ENCODE measurements at places on chromosomes 5 and 9. TPM values are rescaled to one million over a fixed set of nuclear protein-coding genes. Genes with fewer than 3 reads are reported as not detected.

SCGB3A2 gene
- 324 TPM for total RNA-seq

IFNK gene
- total RNA-seq: not detected

LCN10 gene
- 1.4 TPM for total RNA-seq

- no peaks in the 10 kb centered on the region for H3K36me3 ChIP-seq
- H3K27ac ChIP-seq: no peak overlapping the region
- no peak overlapping the region for H3K4me3 ChIP-seq
Observed at GRCh38 chr5:63727583-63727982, 234.7 kb downstream of the HTR1A start.

GRCh38 chr5:72744136-72744535, 72.3 kb upstream of the TNPO1 start:
- no peaks in the 10 kb centered on the region for H3K27me3 ChIP-seq
- H3K4me1 ChIP-seq: no peaks in the 10 kb centered on the region
- H3K4me3 ChIP-seq: no peak overlapping the region
- DNase-seq: no peak

DNA sequence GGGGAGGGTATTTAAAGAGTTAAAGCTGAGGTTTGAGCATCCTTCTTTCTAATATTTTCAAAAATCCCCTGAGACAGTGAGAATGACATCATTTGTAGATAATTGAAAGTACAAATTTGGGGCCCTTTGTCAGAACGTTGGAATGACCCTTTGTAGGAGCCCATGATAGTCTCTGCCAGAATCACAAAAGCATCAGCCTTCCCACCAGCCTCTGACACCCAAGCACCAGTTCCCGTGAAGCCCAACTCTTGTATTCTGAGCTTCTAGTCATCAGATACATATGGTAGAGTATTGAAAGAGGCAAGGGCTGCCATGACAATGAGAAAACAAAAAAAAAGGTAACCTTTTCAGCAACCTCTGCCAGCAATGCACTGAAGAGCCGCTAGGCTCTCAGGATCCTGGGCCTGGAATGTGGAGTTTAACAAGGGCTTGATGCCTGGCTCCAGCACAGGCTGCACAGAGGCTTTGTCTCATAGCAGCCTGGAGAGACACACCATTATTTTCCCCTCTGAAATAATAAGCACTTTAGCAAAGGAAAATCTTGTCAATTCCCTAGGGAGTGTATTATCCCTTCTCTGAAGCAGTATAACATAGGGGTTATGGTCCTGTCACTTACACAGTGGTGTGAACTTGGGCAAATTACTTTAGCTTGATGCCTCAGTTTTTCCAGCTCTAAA, 114.4 kb downstream of the ZNF608 start:
- DNase-seq: no peak
- H3K27ac ChIP-seq: no peak overlapping the region
- no peaks in the 10 kb centered on the region for H3K36me3 ChIP-seq
- no peaks in the 10 kb centered on the region for H3K27me3 ChIP-seq

DNA sequence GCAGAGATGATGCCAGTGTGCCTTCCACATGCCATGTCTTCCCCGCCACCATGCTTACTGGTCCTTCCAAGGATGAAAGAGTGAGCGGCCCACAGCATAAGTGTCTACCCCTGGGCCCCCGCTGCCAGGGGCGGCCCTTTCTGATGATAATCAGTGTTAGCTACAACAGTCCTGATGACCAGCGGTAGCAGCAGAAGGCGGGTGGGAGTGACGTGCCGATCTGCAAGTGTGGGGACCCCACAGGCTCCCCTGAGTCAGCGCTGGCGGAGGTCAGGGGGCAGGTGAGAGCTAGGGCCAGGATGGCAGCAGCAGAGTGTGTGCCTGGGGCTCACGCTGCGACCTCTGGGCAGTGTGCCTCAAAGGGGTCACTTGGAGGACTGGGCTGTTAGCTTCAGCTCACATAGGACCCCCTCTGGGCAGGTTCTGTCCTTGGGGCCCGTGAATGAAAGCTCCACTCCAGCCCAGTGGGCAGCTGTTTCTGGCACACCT, 80.4 kb downstream of the HMCN2 start:
- no peaks in the 10 kb centered on the region for H3K4me1 ChIP-seq
- H3K27me3 ChIP-seq: no peaks in the 10 kb centered on the region
- H3K27ac ChIP-seq: no peak overlapping the region

GRCh38 chr9:37999588-38000189, 69.3 kb downstream of the SHB start:
- no peaks in the 10 kb centered on the region for H3K27me3 ChIP-seq
- no peak overlapping the region for H3K4me3 ChIP-seq
- DNase-seq: no peak
- no peaks in the 10 kb centered on the region for H3K36me3 ChIP-seq
- peaks cover 30% of the 10 kb centered on the region for H3K4me1 ChIP-seq

- H3K27ac ChIP-seq: no peak overlapping the region
- DNase-seq: no peak
Observed at GRCh38 chr5:154243736-154244135, 53.2 kb downstream of the GALNT10 start.

DNA sequence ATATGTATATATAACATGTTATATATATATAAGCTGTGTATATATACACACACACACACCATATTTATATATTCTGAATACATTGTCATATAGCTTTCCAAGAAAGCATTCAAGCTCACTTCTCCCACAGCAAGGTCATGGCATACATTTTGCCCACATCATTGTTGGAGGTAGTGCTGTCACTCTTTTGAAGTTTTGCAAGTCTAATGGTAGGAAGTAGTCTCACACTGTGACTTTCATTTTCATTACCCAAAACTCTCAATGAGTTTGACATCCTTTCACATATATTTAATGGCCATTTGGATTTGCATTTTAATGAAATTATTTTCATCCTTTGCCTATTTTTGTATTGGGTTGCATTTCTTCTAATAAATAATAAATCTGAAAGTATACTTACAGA, 59.8 kb upstream of the COX7C start:
- no peaks in the 10 kb centered on the region for H3K27me3 ChIP-seq
- H3K27ac ChIP-seq: no peak overlapping the region
- no peaks in the 10 kb centered on the region for H3K36me3 ChIP-seq
- no peak for DNase-seq
- no peak overlapping the region for H3K4me3 ChIP-seq

DNA sequence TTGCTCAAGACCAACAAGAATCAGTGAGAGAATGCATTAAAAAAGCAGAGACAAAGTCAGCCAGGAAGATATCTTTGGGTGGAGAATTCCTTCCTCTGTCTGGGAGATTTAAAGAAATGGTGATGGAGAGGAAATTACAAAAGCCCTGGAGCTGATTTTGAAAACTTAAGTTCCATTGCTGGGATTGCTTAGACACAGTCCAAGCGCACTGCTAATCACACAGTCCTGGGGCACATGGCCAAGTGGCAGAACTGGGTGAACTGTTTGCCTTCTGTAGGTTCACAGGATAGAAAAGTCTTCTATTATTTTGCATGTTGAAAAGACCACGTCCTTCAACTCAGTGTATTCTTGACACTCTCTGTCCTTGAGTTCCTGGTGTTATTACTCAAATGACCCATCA, 284.9 kb upstream of the FBXL7 start:
- H3K4me1 ChIP-seq: no peaks in the 10 kb centered on the region
- DNase-seq: no peak
- H3K27ac ChIP-seq: no peak overlapping the region
- no peak overlapping the region for H3K4me3 ChIP-seq
- no peaks in the 10 kb centered on the region for H3K36me3 ChIP-seq

DNA sequence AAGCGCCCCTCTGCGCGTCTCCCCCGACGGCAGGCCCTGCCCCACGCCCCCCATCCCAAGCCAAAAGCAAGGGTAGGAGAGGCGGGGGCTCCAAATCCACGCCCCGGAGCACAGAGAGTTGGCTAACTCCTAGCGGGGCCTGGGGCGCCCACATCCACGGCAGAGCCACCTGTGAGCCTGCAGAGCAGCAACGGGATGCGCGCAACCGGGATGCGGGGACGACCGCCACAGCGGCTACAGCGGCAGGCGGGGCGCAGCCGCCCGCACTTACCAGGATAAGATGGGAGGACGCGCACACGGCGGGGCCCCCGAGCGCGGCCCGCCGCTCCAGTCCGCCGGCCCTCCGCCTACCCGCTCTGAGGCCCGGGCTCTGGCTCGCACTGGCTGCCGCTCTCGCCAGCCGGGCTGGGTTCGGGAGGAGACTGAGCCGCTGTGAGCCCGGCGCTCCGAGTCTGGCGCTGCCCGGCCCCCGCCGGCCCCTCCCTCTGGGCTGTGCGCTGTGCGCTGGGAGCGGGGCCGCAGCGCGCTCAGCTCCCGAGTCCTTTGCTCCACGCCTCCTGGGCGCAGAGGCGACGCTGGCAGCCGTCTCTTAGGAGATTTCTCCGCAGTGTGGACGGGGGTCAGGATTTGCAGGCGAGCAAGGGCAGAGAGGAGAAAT, at the start of gene SLC24A2:
SLC24A2 (minus strand) TSS at position 424 of the 658 bp plus-strand sequence.
- peaks cover 5% of the 10 kb centered on the region for H3K4me1 ChIP-seq
- H3K36me3 ChIP-seq: no peaks in the 10 kb centered on the region
- H3K27me3 ChIP-seq: peaks cover 8% of the 10 kb centered on the region
- no peak within 1 kb of the TSS for H3K27ac ChIP-seq

- H3K4me3 ChIP-seq: no peak overlapping the region
- no peaks in the 10 kb centered on the region for H3K4me1 ChIP-seq
- no peak overlapping the region for H3K27ac ChIP-seq
- DNase-seq: no peak
- H3K27me3 ChIP-seq: no peaks in the 10 kb centered on the region
- H3K36me3 ChIP-seq: no peaks in the 10 kb centered on the region
Observed at GRCh38 chr9:114691956-114692295, 9.9 kb upstream of the TEX48 start.

GRCh38 chr9:116055536-116055935, 98.1 kb upstream of the PAPPA start:
- no peak overlapping the region for H3K4me3 ChIP-seq
- H3K27ac ChIP-seq: no peak overlapping the region
- no peak for DNase-seq
- no peaks in the 10 kb centered on the region for H3K4me1 ChIP-seq

- peak; percentile 3 for DNase-seq
- H3K36me3 ChIP-seq: no peaks in the 10 kb centered on the region
- H3K4me1 ChIP-seq: no peaks in the 10 kb centered on the region
- no peak overlapping the region for H3K4me3 ChIP-seq
- H3K27me3 ChIP-seq: no peaks in the 10 kb centered on the region
Observed at GRCh38 chr5:178339272-178339671, 106.7 kb upstream of the PHYKPL start.

DNA sequence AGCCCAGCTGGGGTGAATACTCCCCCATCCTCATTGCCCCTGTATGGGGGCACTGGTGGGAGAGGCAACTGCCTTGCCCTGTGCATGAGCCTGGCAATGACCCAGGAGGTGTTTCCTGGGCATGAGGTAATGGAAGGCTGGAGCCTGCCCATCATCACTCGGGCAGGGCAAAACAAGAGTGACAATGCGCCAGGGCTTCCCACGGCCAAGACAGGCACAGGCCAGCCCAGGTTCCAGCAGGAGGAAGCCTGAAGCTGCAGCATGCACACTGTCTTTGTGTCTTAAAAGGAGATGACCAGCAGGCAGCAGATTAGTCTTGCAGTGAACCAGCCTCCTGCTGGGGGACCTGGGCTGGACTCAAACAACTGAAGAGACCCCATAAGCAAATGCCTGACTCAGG, 92.2 kb upstream of the SMIM23 start:
- H3K36me3 ChIP-seq: no peaks in the 10 kb centered on the region
- no peak overlapping the region for H3K4me3 ChIP-seq
- no peak for DNase-seq
- no peak overlapping the region for H3K27ac ChIP-seq
- no peaks in the 10 kb centered on the region for H3K4me1 ChIP-seq

GRCh38 chr5:130836729-130837649, 328.1 kb downstream of the HINT1 start:
- no peaks in the 10 kb centered on the region for H3K36me3 ChIP-seq
- no peaks in the 10 kb centered on the region for H3K4me1 ChIP-seq
- H3K27ac ChIP-seq: peak overlapping the region; percentile 10
- H3K27me3 ChIP-seq: no peaks in the 10 kb centered on the region
- DNase-seq: no peak

DNA sequence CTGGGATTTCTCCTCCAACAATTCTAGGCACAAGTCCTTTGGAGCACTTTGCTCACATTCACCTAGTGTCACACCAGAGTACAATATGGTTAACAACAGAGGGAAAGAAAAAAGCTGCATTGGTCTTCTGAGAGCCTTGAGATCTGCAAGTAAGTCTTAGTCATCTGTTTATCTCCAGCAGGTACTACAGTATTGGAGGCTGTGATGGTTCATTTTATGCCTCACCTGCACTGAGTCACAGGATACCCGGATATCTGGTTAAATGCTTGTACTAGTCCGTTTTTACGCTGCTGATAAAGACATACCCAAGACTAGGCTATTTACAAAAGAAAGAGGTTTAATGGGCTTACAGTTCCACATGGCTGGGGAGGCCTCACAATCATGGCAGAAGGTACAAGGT, 525.0 kb downstream of the NR2F1-AS1 start:
- H3K27me3 ChIP-seq: no peaks in the 10 kb centered on the region
- no peaks in the 10 kb centered on the region for H3K36me3 ChIP-seq
- no peak overlapping the region for H3K4me3 ChIP-seq
- DNase-seq: no peak
- no peaks in the 10 kb centered on the region for H3K4me1 ChIP-seq

- peaks cover 2% of the 10 kb centered on the region for H3K4me1 ChIP-seq
- peaks cover 3% of the 10 kb centered on the region for H3K36me3 ChIP-seq
Observed at GRCh38 chr5:149845601-149846000, 99.0 kb downstream of the PDE6A start.

DNA sequence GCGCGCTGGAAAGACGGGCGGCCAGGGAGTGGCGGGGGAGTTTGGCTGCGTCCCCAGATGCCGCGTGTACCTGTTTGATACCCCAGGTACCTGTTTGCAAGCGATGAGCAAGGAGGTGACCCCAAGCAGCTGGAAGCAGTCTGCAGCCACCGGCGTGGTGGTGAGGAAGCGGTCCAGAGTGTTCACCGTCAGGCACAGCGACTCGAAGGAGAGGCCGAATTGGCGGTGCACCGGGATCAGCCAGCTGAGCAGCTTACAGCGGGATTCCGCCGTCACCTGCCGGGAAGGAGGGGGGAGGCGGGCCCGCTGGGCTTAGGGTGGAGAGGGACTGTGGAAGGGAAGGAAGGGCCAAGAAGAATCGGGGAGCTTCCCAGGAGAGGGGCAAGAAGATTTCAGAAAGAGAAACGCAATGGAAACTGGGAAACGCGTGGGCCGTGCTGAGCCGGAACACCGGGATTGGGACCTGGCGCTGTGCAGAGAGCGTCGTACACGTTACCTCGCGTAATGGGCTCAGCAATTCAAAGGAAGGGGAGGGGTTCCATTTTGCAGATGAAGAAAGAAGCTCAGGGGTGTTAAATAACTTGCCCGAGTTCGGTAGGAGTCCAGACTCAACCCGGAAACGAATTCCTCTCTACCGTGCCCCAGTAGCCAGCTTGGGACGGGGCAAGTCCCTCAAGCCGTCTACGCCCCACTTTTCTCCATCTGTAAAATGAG, 980 bp downstream of the CCNO start:
- peaks cover 39% of the 10 kb centered on the region for H3K4me1 ChIP-seq
- H3K27ac ChIP-seq: peak overlapping the region; percentile 18
- no peaks in the 10 kb centered on the region for H3K36me3 ChIP-seq
